ENCODE measurements at places on chromosomes 1 and 21.
A peak's percentile ranks its signal among the peaks of the same experiment; 100 is the strongest.

GRCh38 chr1:28845786-28846543, 34.0 kb downstream of the OPRD1 start:
- DNase-seq, result no peak

DNA sequence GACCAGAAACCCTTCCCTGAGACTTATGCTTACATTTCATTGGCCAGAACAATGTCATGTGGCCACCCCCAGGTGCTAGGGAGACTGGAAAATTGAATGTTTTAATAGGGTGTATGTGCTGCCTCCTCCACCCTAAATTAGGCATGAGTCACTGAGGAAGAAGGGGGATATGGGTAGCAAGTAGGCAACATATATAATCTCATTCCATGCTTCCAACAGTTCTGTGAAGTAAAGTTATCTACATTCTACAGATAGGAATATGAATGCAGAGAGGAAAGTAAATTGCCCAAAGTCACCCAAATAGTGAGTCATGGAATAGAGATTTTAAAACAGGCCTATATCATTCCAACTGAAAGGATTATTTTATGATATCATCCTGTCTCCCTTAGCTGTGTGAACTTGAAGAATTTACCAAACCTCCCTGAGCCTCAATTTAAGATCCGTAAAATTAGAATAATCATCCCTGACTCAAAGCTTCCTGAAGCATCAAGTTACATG, 168.6 kb upstream of the FGGY start:
- no peak for DNase-seq

DNA sequence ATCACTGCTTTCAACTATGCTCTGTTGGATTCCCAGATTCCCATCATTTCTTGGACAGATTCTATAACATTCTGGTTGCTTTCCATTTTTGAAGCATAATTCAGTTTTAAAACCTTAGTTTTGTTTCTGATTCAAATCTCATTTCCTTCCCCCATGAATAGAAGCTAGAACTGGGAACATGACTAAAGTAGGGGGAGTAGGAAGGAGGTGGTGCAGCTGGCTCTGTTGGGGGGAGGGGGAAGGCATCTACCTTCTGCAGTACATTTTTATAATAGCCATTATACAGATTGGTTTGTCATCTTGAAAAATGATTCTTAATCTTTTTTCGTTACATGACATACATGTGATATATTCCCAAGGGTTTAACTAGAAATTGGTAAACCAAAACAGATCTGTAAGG, 48.1 kb downstream of the SMG7 start:
- no peak for DNase-seq

GRCh38 chr1:76336931-76337371, 262.4 kb downstream of the ST6GALNAC3 start:
- peak; percentile 23 for DNase-seq

DNA sequence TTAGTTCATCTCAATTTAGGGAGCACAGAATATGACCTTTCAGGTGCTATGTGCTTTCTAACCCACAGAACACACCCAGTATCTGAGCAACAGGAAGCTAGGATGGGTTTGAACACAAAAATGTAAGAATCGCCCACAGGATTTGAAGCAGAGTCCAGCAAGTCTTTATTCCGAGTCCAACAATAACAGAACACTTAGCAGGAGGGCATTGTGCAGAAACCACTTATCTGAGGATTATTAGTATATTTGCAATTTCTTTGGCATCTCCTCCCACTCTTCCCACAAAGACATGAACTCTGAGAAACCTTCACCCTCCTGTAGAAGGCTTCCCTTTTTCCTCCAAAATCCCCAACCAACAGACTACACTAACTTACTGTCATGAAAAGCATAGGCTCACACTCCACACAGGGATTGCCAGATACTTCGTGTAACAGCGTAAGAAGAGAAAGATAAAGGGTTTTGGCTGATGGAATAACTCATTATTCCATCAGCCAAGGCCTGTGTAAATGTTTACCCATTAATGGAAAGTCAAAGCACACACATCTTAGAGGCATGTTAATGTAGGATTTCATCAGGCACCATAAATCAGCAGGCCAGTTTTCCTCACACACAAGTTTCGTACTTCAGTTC, 16.1 kb downstream of the SIPA1L2 start:
- no peak for DNase-seq

DNA sequence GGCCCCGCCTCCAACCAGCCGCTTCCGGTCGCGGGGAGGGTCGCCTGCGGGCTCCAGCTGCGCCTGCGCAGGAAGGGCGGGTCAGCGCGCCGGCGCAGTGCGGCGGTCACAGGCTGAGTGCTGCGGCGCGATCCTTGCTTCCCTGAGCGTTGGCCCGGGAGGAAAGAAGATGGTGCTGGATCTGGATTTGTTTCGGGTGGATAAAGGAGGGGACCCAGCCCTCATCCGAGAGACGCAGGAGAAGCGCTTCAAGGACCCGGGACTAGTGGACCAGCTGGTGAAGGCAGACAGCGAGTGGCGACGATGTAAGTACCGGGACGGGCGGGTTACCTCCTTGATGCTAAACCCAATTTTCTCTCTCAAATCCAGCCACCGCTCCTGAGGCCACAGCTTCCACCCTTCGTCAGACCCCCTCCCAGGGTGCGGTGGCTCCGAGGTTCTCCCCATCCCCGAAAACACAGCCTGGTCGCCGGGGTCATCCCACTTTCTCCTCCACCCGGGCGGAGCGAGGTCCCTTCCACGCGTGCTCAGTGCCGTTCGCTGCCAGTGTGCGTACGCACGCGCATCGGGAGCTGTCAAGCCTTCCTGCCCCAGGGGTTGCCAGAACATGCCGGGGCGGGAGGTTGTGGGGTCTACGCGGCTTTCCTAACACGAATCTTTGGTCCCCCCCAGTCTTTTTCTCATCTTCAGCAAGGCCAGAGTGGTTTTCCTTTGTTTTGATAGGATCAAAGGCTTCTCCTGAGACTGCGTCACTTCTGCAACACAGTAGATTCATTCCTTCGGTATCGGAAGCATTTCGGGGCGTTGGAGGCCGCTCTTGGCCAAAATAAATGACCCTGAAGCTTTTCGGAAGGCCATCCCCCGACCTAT, at the start of gene SARS1:
TSS of gene SARS1 (plus strand) at position 95 of the 870 bp plus-strand sequence. CDS start at position 170, 75 bp downstream.
- DNase-seq, result peak; percentile 71

DNA sequence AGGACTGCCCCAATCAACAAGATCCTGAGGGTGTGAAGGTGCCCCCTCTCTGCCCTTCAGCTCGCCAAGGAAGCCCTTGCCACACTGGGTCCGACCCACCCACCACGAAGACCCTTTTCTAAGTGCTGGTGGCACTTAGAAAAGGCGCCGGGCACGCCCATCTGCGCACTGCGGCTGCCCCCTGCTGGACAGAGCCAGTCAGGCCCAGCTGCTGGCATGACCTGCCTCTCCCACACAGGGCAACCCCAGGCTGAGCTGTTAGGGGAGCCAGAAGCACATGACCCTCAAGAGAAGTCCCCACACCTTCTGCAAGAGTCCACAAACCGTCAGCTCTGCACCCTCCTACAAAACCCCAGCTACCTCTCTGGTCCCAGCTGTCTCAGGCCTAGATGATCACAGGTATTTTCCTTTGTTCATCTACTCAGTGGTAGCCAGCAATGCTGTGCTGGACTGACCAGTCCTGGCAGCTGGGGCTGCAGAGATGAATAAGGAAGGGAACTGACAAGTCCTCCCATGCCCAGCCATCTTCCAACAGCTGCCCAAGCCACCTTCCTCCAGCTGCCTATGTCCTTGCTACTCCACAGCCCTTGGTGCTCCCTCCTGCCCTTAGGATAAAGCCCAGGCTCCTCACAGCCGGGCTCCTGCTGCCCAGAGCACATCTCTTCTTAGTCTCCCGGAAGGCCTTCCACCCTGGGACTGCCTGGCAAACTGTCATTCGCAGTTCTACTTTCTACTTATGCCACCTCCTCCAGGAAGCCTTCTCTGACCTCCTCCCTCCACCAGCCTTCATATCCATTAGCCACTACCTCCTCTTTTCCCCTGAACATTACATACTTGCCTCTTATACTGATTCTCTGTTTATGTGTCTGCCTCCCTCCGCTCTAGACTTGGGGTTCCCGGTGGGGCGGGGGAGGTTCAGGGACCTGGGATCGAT, 39.8 kb upstream of the ZC3H12A start:
- peak; percentile 52 for DNase-seq

DNA sequence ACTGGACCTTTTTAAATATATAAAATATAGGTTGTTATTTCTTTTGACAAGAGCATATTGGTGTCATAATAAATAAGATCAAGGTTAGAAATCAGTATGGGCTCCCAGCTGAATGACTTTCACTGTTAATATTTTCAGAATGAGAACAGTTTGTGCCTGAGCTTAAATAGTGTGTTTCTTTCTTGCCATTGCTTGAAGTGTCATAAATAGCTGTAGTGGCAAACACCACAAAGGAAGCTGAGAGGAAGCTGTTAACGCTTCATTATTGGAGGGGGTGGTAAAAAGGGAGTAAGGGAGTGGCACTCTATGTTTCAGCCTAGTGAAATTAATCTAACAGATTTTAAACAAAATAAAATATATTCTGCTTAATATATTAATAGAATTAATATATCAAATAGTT, 1089.8 kb upstream of the NCAM2 start:
- DNase-seq, result no peak

DNA sequence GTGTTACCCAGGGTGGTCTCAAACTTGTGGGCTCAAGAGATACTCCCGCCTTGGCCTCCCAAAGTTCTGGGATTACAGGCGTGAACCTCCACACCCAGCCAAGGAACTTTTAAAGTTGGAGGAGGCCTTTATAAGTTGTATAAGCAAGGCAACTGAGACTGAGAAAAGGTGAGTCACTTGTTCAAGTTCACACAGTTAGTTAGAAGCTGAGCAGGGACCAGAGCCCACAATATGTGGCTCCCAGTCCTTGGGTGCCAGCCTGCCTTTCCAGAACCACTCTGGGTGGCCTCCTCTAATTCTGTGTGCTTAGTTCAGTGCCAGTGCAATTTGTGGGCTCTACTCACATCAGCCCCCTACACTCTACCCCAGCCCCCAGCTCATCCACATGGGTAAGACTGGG, 3.7 kb downstream of the RAB25 start:
- DNase-seq, result no peak

Data from tibial nerve (tissue), 4 donors.